ENCODE measurements at places on chromosomes 2 and 18.

- no peak for DNase-seq
These were observed 102.4 kb downstream of the ACKR3 start for GRCh38 chr2:236671896-236672562.

GRCh38 chr2:55224761-55225261, 7.3 kb downstream of the CLHC1 start:
- DNase-seq: no peak

- no peak for DNase-seq
These were observed 369.7 kb downstream of the CTNNA2 start for GRCh38 chr2:79882548-79882947.

- DNase-seq: no peak
These were observed 225.0 kb upstream of the RAB6C start for GRCh38 chr2:129754421-129754820.

- DNase-seq: no peak
These were observed 25.8 kb downstream of the CALCRL start for GRCh38 chr2:187422282-187422681.

GRCh38 chr2:70901227-70902066, 34.3 kb upstream of the ATP6V1B1 start:
- no peak for DNase-seq

DNA sequence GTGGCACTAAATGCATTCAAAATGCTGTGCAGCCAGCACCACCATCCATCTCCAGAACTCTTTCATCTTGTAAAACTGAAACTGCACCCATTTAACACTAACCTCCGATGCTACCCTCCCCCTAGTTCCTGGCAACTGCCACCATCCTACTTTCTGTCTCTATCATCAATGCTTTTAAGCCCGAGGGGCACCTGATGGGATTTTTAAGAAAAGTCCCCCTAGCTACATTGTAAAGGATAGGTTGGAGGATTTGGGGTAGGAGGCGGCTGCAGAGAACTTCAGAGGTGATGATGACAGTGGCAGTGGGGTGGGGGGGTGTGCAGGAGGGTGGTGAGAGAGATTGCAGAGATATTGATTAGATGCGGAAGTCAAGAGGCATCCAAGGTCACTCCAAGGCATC, 10.8 kb upstream of the YWHAQ start:
- no peak for DNase-seq

GRCh38 chr18:57923611-57924010, 120.4 kb upstream of the NEDD4L start:
- DNase-seq: no peak

- DNase-seq: no peak
These were observed 10.3 kb downstream of the PECR start for GRCh38 chr2:216071111-216071851.

- DNase-seq: no peak
These were observed 144.3 kb downstream of the DAW1 start for GRCh38 chr2:228015741-228016140.

GRCh38 chr18:10033016-10033399, 119.2 kb downstream of the VAPA start:
- no peak for DNase-seq

- DNase-seq: no peak
These were observed 1.3 kb downstream of the IGFBP2 start for GRCh38 chr2:216634370-216635148.

- DNase-seq: no peak
These were observed 10.2 kb upstream of the ARHGAP28 start for GRCh38 chr18:6719098-6719846.

DNA sequence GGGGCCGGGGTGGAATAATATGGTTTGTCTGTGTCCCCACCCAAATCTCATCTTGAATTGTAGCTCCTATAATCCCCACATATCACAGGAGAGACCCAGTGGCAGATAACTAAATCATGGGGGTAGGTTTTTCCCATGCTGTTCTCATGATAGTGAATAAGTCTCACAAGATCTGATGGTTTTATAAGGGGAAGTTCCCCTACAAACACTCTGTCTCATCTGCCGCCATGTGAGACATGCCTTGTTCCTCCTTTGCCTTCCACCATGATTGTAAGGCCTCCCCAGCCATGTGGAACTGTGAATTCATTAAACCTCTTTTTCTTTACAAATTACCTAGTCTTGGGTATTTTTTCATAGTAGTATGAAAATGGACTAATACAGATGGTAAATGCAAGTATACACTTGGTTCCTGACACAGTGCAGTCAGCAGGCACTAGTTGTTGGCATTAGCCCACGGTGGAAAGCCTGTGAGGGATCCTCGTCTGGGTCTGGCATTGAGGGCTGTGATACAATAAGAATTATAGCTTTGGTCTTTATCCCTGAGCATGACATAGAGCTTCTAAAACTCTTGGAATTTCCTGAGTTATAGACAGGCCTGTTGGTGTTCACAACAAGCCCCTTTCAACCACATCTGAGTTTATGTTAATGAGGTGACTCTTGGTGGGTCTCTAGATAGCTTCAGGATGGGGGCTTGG, 135.8 kb downstream of the CABLES1 start:
- no peak for DNase-seq

DNA sequence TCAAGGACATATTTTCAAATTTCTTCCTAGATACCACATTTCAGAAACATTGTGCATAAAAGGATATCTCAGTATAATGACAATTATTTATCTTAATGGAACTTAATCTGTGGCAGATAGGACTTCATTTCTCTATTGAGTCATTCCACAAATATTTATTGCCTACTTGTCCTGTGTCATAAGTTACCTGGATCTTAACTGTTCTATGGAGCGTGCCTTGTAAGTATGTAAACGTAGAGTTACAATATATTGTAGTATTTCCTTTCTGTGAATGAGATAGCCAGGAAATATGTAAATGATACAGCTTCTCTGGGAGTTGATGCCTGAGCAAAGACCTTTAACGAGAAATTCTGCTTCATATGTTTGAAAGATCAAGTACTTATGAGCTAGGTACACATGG, 2.5 kb downstream of the AGFG1 start:
- DNase-seq: no peak

DNA sequence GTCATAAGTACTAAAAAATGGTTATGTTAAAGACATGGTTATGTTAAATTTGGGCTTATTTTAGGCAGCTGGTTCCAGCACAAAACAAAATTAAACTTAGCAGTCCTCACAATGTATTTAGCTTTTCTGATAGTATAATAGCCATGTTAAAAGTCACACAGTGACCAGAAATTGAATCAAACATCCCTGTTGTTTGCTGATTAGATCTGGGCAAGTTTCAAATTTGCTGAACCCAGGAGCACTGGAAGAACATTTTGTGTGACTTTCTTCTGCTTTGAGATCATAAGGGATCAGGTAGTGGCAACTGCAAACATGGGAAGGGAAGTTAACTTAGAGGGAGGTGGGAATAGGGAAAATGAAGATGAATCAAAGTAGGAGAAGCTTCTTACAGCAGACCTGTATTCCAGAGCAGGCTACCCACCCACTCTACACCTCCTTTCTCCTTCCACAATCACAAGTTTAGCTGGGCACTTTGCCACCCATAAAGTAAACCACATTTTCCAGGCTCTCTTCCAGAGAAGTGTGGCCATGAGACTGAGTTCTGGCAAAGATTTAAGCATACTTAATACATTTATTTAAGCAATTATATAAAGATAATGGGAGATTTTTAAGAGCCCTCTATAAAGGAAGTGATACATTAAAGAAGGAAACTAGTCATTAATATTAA, 616.1 kb upstream of the LRATD1 start:
- no peak for DNase-seq

GRCh38 chr18:79764131-79764530, 33.6 kb upstream of the KCNG2 start:
- DNase-seq: no peak

GRCh38 chr2:240595381-240596079, 9.0 kb downstream of the CAPN10 start:
- DNase-seq: no peak

GRCh38 chr2:17083902-17084301, 418.3 kb upstream of the CYRIA start:
- DNase-seq: no peak

DNA sequence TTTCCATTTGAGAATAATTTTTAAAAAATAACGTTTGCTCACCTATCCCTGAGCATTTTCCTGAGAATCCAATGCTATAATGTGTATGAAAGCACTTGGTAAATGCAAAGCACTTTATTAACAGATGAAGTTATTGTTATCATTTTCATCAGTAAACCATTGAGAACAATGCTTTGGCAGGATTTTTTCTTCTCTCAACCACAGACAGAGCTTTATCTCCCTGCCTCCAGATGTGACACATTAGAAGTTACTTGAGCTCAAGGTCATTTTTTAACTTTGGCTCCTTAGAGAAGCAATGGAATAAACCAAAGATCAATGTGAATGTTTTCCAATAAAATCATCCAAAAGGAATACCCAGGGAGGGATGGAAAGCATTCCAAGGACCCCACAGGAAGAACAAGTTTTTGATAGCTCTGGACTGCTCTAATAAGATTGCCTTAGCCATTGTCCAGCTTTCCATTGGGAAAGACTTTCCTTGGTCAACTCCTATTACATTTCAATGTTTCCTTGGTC, 118.9 kb upstream of the NT5C1B start:
- no peak for DNase-seq

Data from fibroblast of the conjunctiva (primary cell).